ENCODE measurements at places on chromosomes 2 and 18.

DNA sequence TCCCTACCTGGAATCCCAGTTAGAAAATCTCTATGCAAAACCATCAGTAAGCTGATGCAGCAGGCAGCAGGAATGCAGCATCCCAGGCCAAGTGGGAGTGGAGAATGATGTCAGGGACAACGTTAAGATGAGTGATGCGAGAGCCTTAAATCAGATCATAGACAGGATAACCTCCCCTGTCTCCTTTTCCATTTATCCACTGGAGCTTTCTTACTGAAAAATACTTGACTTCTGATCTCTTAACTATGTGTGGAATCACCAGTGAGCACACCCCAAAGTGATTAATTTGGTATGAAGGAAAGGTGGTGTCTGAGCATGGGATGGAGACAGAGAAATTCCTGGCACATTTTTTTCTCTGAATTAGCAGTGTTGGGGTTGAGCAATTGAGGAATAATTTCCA lies 98.0 kb downstream of the RND3 start:
- DNase-seq = no peak

DNA sequence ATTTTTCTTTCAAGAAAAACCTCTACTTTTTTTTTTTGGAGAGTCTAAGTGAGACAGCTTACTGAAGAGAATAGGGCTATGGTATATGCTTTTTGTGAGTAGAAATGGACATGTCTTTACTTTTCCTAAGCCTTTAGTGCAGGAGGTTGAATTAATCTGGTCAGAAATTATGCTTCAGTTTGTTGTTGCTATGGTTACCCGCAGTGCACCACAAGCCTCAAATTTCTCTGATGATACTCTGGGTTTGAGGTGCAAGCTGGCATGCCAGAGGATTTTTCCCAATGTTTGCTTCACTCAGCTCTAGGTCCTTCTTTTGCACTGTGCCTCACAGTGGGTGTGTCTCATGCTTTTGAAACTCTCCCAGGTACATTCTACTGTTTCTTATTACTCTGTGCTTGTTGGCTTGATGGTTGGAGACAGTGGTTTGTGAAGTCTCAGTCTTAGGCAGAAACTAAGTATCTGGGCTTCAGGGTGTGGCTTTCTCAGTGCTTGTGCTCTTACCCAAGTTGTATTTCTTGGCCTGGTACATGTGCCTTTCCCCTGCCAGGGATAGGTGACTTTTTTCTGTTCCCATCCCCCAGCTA lies 278.3 kb downstream of the RBM43 start:
- DNase-seq = no peak

DNA sequence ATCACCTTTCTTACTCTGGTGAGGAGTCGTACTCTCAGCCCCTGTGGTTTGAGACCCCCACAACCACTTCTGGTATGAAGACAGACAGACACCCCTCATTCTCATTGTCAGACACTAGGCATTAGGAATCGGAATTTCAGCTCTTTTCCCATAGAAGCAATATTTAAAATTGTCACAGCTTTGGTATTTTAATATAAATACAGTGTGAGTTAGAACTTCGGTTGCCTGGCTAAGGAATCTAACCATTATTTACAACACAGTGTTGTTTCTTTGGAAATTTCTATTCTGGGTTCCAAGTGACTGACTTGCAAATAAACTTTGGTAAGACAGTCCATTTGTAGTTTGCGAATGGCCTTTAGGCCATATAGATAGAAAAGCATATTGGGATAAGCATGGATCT lies 318.1 kb downstream of the PARD3B start:
- DNase-seq = no peak

GRCh38 chr18:374721-375168 lies 106.9 kb upstream of the THOC1 start:
- no peak for DNase-seq

- DNase-seq = no peak
These were observed 221.4 kb downstream of the ARL4C start for GRCh38 chr2:234275515-234275914.

GRCh38 chr2:48668992-48669391 lies 51.3 kb downstream of the GTF2A1L start:
- no peak for DNase-seq

DNA sequence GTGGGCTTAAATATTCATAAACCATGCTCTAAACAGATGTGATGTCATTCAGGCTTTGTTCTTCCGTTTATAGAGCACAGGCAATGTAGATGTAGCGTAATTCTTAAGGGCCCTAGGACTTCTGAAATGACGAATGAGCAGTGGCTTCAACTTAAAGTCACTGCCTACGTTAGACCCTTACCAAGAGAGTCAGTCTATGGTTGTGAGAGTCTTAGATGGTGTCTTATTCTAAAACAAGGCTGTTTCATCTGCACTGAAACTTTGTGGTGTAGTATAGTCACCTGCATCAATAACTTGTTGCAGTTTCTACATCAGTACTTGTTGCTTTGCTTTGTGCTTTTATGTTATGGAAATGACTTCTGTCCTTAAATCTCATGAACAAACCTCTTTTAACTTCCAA lies 56.0 kb downstream of the PIK3C3 start:
- no peak for DNase-seq

- DNase-seq = no peak
These were observed 188.7 kb downstream of the ANKRD44 start for GRCh38 chr2:197121756-197122385.

- no peak for DNase-seq
These were observed 171.5 kb downstream of the CELF4 start for GRCh38 chr18:37393945-37394609.

DNA sequence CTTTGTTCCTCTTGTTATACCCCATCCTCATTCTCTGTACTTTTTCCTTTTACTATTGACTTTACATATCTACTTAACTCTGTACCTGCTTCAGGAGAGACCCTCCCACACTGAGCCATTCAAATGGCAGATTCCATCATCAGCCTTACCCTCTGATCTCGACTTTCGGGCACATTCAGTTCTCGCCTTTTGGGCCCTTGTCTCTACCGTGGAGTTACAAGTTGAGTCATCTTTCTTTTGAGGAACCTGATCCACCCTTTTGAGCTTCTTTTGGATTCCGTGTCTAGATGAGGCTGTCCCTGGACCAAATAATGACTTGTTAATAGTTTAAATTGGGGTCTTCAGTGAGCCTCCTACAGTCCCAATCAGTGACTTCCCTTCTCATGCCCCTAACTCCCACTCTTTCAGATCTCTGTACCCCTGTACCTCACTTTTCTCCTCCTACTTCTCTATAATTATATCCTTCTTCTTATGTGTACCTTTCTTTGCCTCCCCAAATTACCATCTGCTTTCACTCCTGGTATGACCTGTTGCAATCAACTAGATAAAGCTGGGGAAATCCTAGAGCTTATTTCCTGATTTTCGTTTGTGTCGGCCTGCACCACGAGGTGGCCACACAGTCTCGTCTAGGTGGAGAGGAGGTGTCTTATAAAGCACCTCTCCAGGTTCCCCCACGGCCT lies 17.2 kb downstream of the SP110 start:
- DNase-seq = no peak

DNA sequence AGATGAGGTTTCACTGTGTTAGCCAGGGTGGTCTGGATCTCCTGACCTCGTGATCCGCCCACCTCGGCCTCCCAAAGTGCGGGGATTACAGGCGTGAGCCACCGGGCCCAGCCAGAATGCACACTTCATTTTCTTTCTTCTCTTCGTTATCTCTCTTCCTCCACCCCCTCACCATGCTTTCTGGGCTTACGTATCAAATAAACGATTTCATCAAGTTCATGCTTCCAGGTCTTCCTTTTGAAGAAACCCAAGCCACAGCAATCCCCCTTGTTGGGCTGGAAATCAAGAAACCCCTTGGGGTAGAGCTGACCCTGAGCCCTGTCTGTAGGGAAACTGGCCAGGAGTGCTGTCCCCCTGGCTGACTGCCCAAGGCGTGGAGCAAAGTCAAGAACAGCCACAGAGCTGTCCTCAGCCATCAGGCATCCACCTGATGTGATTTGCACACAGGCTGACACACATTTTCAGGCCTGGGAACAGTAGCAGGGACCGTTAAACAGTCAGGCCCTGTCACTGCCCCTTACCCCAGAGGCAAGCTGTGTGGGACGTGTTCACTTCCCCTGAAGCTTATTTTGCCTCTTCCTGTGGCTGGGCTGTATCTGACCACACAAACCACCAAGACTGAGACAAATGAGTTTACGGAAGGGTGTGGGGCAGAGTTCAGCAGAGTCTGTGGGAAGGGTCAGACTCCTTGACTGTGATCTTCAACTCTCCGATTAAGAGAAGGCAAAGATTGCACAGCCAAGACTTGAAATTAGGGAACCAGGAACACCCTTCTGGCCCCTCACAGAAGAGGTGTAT lies 15.1 kb upstream of the NMUR1 start:
- DNase-seq = no peak

- DNase-seq = no peak
These were observed 62.3 kb upstream of the STON1 start for GRCh38 chr2:48467637-48468036.

Measured in stimulated activated CD4-positive, alpha-beta T cell treated with anti-CD3 and anti-CD28 coated beads, Interleukin-12 subunit alpha, Interleukin-12 subunit beta, amount 100 ng/mL, for 24 hours (primary cell).